ENCODE measurements at places on chromosomes 2 and 18.

DNA sequence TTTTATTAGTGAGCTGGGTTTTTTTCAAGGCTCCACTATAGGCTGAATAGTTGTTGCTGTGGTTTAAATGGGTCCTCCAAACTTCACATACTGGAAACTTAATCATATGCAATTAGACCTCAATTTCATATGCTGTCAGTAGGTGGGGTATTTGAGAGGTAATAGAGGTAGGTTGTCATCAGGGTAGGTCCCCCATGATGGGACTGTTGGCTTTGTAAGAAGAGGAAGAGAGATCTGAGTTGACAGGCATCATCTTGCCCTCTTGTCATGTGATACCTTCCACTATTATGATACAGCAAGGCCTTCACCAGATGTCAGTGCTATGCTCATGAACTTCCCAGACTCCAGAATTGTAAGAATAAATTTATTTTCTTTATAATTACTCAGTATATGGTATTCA lies 819.4 kb downstream of the LRP1B start:
- no peaks in the 10 kb centered on the region for H3K36me3 ChIP-seq
- no peak overlapping the region for H3K27ac ChIP-seq
- no peaks in the 10 kb centered on the region for H3K4me1 ChIP-seq
- H3K27me3 ChIP-seq, result no peaks in the 10 kb centered on the region
- no peak overlapping the region for H3K4me3 ChIP-seq

- no peak for DNase-seq
- no peak overlapping the region for H3K27ac ChIP-seq
- peaks cover 28% of the 10 kb centered on the region for H3K27me3 ChIP-seq
Measured at GRCh38 chr2:200742426-200742825, 69.3 kb upstream of the BZW1 start.

DNA sequence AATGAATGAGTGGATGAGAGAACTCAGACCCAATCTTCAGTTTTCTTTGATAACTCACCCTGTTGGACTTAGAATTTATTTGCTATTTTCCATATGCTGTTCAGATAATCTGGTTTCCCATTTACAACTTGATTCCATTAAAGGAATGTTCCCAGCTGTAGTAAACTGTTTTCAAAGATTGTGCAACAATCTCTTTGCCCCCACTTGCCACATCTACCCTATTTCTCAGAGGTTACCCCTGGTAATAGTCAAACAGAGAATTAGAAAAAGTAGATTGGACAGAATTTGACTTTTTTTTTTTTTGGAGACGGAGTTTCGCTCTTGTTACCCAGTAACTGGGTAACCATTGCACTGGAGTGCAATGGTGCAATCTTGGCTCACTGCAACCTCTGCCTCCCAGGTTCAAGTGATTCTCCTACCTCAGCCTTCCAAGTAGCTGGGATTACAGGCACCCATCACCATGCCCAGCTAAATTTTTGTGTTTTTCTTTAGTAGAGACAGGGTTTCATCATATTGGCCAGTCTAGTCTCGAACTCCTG lies 93.4 kb upstream of the SIX2 start:
- H3K4me3 ChIP-seq, result no peak overlapping the region
- H3K4me1 ChIP-seq, result no peaks in the 10 kb centered on the region
- DNase-seq, result no peak
- no peaks in the 10 kb centered on the region for H3K36me3 ChIP-seq
- H3K27me3 ChIP-seq, result peaks cover 29% of the 10 kb centered on the region
- H3K27ac ChIP-seq, result no peak overlapping the region

DNA sequence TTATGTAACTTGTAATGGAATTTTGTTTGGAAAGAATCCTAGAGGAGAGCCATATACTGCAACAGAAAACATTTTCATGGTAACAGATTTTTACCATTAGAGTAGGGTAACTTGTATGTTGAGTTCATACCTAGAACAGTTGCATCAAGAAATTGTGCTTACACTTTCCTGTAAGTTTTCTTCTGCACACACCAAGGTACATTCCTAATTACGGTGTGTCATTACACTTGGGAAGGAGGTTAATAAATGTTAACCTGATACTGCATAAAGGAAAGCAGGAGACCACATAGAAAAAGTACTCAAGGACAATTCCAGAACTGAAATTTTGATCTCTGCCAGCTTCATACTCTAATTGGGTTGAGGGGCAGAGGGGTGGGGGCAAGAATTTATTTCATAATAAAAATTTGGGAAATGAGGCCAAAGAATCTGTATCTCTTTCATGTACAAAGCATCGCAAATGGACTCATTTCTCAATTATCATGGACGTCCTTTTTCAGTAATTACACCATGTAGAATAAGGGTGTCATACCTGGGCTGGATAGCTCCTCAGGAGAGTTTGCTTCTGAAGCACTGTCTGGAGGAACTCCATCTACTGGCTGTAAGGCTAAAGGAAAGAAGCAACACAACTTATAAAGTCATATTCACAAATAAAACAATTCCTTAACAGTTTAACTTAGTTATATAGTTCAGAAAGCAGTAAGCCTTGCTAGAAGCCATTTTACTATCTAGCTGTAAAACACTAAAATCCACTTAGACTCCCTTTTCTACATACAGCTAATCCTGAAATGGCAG lies 82.8 kb upstream of the GRB14 start:
- no peak for DNase-seq
- no peak overlapping the region for H3K27ac ChIP-seq
- no peaks in the 10 kb centered on the region for H3K36me3 ChIP-seq
- H3K4me1 ChIP-seq, result no peaks in the 10 kb centered on the region
- H3K27me3 ChIP-seq, result no peaks in the 10 kb centered on the region
- no peak overlapping the region for H3K4me3 ChIP-seq

GRCh38 chr2:54590216-54591120 lies 133.0 kb upstream of the EML6 start:
- H3K36me3 ChIP-seq, result peaks cover 6% of the 10 kb centered on the region
- H3K4me3 ChIP-seq, result peak overlapping the region; percentile 5
- no peaks in the 10 kb centered on the region for H3K27me3 ChIP-seq
- no peak for DNase-seq
- H3K4me1 ChIP-seq, result peaks cover 48% of the 10 kb centered on the region

GRCh38 chr2:215362562-215362904 lies 50.7 kb downstream of the ATIC start:
- no peak overlapping the region for H3K27ac ChIP-seq
- no peak for DNase-seq
- no peaks in the 10 kb centered on the region for H3K36me3 ChIP-seq
- no peak overlapping the region for H3K4me3 ChIP-seq

DNA sequence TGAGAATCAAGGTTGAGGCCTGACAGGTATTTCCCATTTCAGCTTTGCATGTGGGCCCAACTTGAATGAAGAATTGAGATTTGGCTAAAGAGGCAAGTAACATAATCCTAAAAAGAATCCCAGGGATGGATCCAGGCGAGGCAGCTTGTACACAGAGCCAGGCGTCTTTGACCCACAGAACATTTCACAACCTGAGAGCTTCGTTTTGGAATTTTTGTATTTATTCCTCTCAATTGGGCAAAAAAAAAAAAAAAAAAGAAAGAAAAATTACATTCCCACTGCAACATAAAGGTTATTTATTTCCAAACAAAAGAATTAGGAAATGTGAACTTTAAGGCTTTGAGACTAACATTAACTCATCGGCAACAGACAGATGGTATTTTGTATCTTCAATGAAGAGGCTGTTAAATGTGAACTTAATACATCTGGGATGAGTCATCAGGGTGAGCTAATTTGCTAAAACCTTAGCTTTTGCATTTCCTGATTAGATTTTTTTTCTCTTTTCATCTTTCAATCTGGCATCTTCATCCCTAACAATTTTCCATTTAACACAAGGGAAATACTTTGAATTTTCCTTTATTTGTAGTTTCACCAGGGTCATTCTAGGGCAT lies 478.5 kb upstream of the TNP1 start:
- no peaks in the 10 kb centered on the region for H3K36me3 ChIP-seq
- no peaks in the 10 kb centered on the region for H3K27me3 ChIP-seq
- no peak for DNase-seq

GRCh38 chr2:5894355-5894754 lies 202.2 kb downstream of the SOX11 start:
- no peak overlapping the region for H3K27ac ChIP-seq
- DNase-seq, result no peak
- H3K4me1 ChIP-seq, result no peaks in the 10 kb centered on the region
- no peaks in the 10 kb centered on the region for H3K36me3 ChIP-seq
- no peak overlapping the region for H3K4me3 ChIP-seq

GRCh38 chr2:19461504-19462255 lies 103.3 kb upstream of the OSR1 start:
- no peak overlapping the region for H3K27ac ChIP-seq
- no peaks in the 10 kb centered on the region for H3K36me3 ChIP-seq
- no peak for DNase-seq
- no peaks in the 10 kb centered on the region for H3K4me1 ChIP-seq

All from effector memory CD8-positive, alpha-beta T cell (primary cell).